Lower lobe of right lung (tissue), 2 donors: ENCODE measurements at places on chromosomes 2 and 18.
A peak's percentile ranks its signal among the peaks of the same experiment; 100 is the strongest.

GRCh38 chr2:57809230-57809629 is 237.4 kb upstream of the VRK2 start:
- DNase-seq = no peak

DNA sequence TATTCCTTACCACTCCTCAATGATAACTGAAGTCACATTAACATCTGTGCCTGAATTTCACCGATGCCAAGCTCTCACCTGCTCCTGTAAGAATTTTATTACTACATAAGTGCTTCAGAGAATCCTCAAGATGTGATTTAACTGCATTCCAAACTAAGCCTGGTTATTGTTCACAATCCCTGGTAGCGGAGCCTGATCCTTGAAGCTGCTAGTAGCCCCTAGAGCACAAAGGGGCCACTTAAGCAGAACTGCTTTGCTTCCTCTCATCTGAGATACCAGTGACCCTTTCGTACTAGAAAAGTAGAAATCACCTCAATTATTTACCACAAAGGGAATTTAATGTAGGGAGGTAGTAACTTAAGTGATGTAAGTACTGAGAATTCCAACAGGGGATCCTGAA is 529.6 kb downstream of the CPS1 start:
- DNase-seq = no peak

DNA sequence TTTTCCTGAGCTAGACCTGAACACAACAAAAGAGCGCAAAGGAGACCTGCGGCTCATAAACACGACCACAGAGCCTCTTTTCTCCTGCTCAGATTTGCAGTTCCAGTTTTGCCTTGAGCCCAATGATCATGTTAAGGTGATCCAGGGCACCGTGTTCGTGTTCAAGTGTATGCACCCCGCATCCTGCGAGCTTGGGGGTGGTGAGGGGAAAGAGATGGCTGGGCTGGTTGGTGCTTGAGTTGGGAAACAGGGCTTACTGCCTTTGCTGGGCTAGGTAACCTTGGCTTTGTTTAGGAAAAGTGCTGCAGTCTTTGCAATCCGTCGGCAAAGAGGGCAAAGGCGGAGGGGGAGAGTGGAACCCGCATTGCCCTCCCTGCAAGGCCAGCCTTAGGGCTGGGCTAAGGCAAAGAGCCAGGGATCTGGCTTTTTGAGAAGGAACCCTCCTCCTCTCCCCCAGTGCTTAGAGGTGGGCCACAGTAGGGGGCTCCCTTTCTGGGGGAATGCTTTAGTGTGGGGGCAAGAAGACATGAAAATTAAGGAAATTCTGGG is 1.3 kb downstream of the HOXD10 start:
- no peak for DNase-seq

GRCh38 chr2:71778514-71778913 is 325.2 kb downstream of the DYSF start:
- DNase-seq = no peak

DNA sequence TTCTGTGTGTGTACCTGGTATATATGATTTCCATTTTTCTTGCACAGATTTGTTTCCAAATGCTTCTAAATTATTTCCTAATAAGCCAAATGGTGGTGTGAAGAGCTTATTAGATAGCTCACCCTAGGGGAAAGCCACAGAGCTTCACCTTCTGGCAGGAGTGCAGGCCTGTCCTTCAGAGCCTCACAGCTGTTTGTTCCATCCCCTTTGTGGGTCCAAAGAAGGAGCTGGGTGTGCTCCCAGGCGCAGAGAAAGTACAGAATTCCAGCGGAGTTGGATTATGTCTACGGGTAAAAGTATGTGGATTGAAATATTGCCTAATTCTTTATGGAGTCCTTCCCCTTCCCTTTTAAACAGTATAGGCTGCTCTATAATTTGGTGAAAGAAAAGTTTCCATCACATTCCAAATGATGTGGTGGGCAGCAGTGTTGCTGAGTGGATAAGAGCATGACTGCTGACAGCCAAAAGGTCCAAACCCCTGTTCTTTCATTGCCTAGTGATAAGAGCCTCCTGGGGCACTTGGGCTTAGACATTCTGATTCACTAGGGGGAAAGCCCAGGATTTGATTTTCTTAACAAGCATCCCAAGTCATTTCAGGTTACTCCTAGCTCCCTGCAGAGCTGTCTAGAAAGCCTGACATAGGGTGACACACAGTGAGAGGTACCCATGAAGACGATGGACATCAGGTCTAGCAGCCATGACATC is 86.6 kb downstream of the WDSUB1 start:
- DNase-seq = no peak

GRCh38 chr18:26556573-26556972 is 8.2 kb upstream of the KCTD1 start:
- no peak for DNase-seq

GRCh38 chr2:39401319-39401718 is 35.8 kb downstream of the MAP4K3 start:
- no peak for DNase-seq

DNA sequence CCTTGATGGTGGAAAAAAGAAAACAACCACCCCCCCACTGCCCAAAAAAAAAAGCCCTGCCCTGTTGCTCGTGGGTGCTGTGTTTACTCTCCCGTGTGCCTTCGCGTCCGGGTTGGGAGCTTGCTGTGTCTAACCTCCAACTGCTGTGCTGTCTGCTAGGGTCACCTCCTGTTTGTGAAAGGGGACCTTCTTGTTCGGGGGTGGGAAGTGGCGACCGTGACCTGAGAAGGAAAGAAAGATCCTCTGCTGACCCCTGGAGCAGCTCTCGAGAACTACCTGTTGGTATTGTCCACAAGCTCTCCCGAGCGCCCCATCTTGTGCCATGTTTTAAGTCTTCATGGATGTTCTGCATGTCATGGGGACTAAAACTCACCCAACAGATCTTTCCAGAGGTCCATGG is 28.0 kb downstream of the MAL start:
- DNase-seq = no peak

DNA sequence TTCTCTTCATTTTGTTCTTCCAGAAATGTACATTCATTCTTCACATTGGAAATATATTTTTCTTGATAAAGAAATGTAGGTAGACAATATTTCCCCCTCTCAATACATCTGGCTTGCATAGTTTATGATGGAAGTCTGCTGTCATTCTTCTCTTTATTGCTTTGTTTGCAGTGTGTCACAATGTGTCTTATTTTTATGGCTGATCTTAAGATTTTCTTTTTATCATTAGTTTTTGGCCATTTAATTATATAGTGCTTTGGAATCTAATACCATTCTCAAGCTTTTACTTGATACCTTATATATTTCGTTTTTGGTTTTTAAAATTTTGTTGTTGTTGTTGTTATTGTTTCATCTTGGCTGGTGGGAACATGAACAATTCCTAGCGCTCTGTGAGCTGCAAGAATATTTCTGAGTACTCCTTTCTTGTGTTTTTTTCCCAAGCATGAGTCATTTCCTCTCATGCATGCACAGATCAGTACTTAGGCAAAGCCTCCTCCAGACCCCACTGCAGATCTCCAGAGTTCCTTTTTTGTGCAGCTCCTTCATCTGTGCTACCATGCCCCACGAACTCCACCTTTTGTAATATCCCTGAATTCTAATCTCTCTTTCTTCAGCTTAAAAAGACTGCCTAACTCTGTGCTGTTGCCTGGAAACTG is 13.7 kb upstream of the MMADHC start:
- DNase-seq = no peak

DNA sequence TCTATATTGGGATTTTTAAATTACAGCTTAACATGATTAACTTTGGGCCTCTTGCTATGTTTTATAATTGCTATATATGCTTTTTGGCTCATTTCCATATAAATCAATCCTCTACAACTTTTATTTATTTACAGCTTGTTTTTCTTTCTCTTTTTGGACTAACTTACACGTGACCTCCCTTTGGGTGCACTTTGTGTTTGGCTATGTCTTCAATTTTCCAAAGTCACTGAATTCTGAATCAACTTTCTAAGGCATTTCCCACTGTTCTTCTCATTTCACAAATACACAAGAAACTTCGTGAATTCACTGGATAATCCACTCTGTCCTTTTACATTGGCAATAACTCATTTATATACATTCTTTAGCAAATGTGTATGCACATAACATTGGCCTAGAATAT is 5.4 kb upstream of the CPS1 start:
- DNase-seq = no peak

- DNase-seq = no peak
Measured at GRCh38 chr2:211344289-211344688, 787.9 kb downstream of the CPS1 start.

GRCh38 chr2:85741833-85742455 is 11.8 kb upstream of the ATOH8 start:
- DNase-seq = peak; percentile 89

DNA sequence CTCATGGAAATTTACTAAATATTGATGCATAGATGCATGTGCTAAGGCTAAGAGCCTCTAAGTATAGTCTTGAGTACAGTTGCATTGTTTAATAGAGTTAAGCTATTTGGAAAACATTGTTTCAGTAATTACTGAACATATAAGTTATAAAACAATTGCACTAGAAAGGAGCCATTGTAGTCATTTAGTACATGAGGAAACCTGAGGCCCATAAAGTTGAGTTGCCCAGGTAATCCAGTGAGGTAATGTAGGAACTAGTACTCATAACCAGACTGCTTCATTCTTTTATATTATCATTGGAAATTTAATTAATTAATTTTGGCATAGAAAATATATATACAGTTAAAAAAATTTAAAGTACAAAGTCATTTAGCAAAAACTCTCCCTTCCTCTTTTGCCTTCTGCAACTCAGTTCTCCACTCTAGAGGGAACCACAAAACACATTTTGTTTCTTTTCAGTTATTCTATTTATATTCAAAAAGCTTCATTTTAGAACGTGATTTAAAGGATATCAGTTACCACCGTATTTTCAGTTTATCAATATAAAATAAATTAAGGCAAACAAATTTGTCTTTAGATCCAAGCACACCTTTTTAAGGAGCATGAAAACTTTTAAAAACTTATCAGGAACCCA is 27.8 kb upstream of the TBR1 start:
- no peak for DNase-seq

DNA sequence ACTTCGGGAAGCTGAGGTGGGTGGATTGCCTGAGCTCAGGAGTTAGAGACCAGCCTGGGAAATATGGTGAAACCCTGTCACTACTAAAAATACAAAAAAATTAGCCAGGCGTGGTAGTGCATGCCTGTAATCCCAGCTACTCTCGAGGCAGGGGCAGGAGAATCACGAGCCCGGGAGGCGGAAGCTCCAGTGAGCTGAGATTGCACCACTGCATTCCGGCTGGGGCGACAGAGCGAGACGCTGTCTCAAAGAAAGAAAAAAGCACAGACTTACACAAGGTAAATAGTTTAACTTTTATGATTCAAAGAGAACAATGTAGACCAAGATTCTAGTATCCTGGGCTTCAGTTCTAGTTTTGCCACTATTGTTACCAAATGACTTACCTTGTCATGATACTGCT is 37.4 kb downstream of the NCKAP1 start:
- DNase-seq = no peak

- DNase-seq = no peak
Measured at GRCh38 chr18:11310476-11311086, 161.2 kb upstream of the PIEZO2 start.

- DNase-seq = no peak
Measured at GRCh38 chr2:218060118-218060517, 8.9 kb upstream of the RUFY4 start.

- DNase-seq = no peak
Measured at GRCh38 chr2:171482877-171483276, 39.4 kb upstream of the CYBRD1 start.

GRCh38 chr2:225025917-225026571 is 16.2 kb downstream of the DOCK10 start:
- DNase-seq = peak; percentile 61

DNA sequence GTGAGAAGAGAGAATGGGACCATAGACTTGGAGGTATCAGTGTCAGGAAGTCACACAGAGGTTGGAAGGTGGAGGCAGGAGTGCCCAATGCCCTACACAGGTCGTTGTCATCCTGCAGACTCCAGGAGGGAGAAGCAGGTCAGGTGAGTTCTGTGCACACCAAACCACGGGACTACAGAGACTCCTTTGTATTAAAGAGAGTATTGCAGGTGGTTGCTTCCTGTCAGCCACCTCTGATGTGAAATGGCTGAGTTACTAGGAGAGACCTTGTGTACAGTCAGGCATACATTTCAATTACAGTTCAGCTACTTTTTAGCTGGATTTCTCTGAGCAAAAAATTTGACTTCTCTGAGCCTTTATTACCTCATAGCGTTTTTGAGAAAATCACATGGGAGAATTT is 51.6 kb downstream of the SPP2 start:
- no peak for DNase-seq

GRCh38 chr2:2266699-2267449 is 64.2 kb downstream of the MYT1L start:
- no peak for DNase-seq

DNA sequence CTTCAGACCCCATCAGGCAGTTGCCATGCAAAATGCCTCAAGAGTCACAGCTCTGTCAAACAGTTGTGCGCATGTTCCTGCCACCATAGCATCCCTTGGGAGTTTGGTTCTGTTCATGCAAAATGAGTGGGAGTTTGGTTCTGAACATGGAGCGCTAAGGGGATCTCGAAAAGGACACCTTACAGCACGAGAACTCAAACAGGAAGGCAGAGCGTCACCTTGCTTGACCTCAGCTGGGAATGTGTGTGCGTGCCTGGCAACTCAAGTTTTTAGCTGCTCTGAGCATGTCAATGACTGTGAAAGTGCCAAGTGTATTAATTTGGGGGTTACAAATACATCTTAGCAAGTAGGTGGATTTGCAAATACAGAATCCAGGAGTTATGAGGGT is 16.6 kb downstream of the MALL start:
- DNase-seq = peak; percentile 47
